ENCODE measurements at places on chromosomes 5 and 9. TPM values are rescaled to one million over a fixed set of nuclear protein-coding genes. Genes with fewer than 3 reads are reported as not detected.

GRCh38 chr9:134275375-134275774, 50.9 kb upstream of the RXRA start:
- no peak for DNase-seq

DNA sequence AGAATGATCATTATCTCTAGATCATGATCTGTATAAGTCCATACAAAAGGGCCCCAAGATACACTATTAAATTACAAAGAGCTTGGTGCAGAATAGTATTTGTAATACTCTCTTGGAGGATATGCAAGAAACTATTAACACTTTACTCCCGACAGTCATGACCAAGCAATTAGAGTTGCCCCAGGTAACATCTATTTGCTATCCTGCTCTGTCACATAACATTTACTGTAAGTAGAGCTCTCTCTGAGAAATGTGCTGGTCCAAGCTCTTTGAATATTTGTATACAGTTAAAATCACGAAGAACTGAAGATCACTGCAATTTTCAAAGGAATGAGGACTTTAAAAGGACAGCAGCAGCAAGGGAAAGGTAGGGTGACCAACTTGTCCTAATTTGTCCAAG, 553.7 kb downstream of the RAB3C start:
- DNase-seq = no peak

GRCh38 chr9:115777610-115778009, 376.0 kb upstream of the PAPPA start:
- DNase-seq = no peak

GRCh38 chr9:106927916-106928315, 65.0 kb downstream of the ZNF462 start:
- no peak for DNase-seq

The ZNF366 gene
- total RNA-seq = not detected
